ENCODE measurements at places on chromosomes 11 and 22.

DNA sequence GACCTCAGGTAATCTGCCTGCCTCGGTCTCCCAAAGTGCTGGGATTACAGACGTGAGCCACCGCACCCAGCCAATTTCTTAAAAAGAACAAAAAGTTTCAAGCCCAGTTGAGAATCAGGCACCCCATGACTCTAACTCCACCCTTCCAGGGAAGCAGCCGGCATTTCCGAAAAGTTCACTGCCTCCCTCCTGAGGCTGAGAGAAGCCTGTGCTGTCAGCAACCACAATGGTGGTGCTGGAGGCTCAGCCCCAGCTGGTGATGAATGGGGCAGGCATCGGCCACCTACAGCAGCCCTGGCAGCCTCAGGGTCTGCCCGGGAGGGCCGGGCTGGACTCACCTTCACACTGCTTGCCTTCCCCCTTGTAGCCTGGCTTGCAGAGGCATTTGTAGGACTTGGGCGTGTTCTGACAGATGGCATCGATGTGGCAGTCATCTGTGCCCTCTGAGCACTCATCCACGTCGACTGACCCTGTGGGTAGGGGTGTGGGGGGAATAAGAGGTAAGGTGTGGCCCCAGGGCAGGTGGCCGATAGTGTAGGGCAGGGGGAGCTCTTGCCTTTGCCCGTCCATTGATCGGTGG is 4.3 kb downstream of the SCUBE1 start:
- DNase-seq: no peak

DNA sequence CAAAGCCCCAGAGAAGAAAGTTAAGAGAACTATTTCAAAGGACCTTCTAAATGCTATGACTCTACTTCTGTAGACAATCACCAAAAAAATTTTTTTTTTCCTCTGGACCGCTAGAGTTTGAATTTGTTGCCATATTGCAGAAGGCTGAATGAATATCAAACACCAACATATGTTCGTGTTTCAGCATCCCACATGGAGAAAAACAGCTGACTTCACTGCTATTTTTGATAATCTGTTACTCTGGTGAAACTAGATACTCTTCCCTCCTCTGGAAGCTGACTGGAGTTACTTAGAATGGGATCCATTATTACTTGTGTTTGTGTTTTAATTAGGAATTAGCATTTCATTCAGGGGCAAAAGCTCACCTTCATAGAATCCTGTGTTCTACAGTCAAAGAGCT is 447.0 kb downstream of the AASDHPPT start:
- DNase-seq: no peak

GRCh38 chr11:15494740-15495139 is 380.0 kb downstream of the INSC start:
- no peak for DNase-seq

DNA sequence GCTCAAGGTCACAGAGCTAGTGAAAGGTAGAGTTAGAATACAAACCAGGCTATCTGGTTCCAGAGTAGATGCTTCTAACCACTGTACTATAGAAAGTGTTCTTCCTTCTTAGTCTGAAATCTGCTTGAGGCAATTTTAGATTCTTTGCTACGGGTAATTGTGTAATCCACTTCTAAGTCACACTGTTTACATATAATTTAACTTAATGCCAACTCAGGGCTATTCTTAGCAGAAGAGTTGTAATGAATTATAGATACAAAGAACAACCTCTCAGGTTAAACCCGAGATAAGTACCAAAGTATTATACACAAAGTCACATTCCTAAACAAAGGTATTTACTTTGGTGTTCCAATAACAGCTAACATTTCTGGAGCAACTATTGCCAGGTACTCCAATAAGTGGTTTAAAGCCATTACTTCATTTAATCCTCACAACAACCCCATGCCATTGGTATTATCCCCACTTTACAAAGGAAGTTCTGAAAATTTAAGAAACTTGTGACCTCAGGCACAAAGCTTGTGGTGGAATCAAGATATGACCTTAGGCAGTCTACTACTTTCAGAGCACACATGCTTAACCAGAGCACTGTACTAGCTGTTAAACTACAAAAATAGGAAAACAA is 31.1 kb upstream of the DDI1 start:
- DNase-seq: no peak

GRCh38 chr11:21069909-21070308 is 400.5 kb downstream of the NELL1 start:
- no peak for DNase-seq

DNA sequence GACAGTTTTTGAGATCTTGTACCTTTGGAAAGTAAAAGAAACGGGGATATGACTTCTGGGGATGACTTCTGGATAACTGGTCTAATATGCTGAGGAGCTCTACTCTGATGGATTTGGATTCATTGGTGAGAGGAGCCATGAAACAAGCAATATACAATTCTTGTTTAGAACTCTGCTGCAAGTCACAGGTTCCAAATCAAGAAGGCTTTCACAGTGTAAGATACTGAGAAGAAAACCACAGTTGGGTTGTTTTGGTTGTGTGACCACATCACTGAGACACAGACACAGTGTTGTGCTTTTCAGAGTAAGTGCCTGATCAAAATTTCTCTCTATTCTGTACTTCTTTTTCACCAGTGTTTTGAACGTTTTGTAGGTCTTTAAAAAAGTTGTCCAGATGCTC is 13.1 kb upstream of the UCP2 start:
- DNase-seq: no peak

DNA sequence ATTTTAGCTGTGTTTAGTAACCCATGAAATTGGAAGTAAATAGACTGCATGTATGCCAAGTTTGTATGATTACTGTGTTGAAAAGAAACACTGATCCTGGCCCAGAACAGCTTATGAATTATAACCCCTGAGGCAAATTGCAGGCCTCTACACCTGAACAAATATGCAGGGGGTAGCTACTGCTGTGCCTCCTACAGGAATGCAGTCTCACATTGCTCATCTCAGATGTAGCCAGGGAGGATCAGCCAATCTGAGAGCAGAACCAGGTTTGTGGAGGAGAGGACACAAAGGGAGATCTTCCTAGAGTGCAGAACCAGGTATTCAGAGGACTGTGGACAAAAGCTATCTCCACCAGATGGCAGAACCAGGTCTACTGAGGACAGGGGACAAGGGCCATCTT is 442.2 kb upstream of the DDI1 start:
- no peak for DNase-seq

- no peak for DNase-seq
Measured at GRCh38 chr11:35387111-35387982, 32.0 kb downstream of the SLC1A2 start.

DNA sequence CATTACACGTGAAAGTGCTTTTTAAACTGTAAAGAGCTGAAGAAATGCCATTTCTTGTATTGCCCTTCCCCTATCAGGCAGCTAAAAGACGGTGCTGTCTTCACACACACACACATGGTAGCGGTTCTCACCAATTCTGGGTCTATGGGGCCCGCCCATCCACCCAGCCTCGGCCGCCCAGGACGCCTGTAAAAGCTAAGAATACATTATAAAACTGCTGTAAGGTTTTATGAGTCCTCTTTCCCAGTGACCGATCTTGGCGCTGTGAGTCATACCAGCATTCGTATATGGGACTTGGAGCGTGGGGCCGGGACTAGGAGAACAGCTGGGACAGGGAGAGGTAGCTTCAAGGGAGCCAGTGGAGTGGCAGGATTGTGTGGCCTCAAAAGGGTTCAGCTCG is 149.7 kb upstream of the CADM1 start:
- no peak for DNase-seq

GRCh38 chr11:88295028-88295427 is 42.5 kb downstream of the CTSC start:
- DNase-seq: no peak

GRCh38 chr11:2975594-2975993 is 16.5 kb downstream of the NAP1L4 start:
- no peak for DNase-seq

- no peak for DNase-seq
Measured at GRCh38 chr11:79173615-79174014, 267.2 kb downstream of the TENM4 start.

DNA sequence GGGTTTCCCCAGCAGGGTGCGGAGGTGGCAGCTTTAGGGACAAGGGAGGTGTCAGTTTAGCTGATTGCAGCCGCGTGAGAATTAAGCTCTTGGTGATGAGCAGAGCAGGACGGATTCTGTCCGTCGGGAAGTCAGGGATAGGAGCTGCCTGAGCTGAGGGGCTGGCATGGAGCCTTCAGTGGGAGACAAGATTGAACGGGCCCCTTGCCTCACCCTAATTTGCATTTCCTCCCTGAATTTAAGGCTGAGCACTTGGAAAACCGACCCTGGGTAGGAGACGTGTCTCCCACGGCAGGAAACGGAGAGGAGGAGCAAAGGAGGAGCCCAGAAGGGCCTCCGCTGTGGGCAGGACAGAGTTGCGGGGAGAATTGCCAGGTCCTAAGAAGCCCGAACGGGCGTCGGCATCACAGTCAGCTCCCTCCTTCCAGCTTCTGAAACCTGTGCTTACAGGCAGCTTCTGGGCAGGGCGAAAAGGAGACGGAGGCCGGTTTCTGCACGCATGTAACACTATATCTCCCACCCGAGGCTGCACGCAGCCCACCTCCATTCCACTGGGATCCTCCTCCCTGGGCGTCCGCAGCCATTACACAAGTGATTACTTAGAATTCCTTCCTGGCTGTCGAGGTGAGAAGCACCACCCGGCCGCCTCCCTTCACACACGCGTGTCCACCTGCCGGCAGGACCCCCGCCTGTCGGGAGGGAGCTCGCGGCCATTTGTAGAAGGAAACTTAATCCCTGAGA is 345.8 kb downstream of the BRD1 start:
- DNase-seq: no peak

Measured in adrenal gland (tissue), 19 donors.